Right lung (tissue), 10 donors: ENCODE measurements at places on chromosomes 1 and 21. TPM values are rescaled to one million over a fixed set of nuclear protein-coding genes. Genes with fewer than 3 reads are reported as not detected.

C2CD4D gene
- 0.87 TPM for polyA plus RNA-seq

SLC30A1 gene
- 16.4 TPM for polyA plus RNA-seq

KRTAP20-2 gene
- polyA plus RNA-seq, result not detected

POLR3GL gene
- polyA plus RNA-seq, result 42.3 TPM

PRPF38B gene
- polyA plus RNA-seq, result 96.1 TPM

VANGL2 gene
- polyA plus RNA-seq, result 37.2 TPM

ARHGEF2 gene
- 179 TPM for polyA plus RNA-seq

LDLRAD1 gene
- 0.67 TPM for polyA plus RNA-seq

DNA sequence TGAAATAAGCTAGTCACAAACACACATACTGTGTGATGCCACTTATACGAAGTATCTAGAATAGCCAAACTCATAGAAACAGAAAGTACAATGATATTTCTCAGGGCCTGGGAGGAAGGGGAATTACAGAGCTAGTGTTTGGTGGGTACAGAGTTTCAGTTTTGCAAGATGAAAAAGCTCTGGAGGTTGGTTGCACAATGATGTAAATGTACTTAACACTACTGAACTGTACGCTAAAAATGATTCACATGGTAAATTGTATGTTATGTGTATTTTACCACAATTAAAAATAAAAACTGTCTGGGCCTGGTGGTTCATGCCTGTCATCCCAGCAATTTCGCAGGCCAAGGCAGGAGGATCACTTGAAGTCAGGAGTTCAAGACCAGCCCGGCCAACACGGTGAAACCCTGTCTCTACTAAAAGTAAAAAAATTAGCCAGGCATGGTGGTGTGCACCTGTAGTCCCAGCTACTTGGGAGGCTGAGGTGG, 15.3 kb upstream of the FHAD1 start:
- no peak for DNase-seq

DNA sequence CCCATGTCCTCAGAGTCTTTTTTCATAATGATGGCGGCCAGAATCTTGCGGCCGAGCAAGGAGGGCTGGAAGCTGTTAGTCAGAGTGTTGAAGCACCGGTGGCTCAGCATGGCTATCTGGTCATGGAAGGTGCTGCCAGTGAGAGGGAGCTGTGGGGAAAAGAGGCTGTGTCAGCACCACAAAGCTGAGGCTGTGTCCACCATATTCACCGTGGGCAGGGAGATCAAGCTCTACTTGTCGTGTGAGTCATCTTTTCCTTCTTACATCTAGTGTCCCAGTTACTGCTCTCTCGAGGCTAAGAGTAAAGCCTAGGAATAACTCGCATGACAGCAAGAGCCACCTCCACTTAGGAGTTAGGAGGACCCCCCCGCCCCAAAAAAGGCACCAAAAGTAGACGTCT, 18.2 kb downstream of the ADAR start:
- DNase-seq, result no peak

GRCh38 chr1:110875216-110875731, 2.3 kb downstream of the CD53 start:
- no peak for DNase-seq

DNA sequence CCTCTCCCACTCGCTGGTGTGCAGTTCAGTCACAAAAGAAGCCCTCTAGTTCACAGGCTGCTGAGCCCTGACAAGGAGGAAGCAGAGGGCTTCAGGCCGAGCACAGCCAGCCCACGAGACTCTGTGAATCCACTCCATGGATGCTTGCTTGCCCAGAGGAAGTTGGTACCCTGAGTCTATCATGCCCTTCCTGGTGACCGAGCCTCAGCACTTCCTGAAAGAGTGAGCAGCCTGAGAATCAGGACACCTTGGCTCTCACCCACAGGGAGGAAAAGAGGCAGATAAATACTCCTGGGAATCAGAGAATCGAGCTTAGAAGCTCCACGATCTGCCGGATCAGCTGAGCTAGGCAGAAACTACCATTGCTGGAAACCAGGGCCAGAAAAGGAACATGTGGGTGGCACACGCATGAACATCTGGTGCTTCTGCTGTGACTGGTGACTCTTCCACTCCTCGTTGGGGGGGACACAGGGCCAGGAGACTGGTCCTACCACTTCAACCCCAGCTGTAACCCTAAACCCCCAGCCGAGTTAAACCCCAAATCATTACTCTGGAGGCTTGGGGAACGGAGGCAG, 376.3 kb upstream of the CAMK1G start:
- DNase-seq, result no peak

DNA sequence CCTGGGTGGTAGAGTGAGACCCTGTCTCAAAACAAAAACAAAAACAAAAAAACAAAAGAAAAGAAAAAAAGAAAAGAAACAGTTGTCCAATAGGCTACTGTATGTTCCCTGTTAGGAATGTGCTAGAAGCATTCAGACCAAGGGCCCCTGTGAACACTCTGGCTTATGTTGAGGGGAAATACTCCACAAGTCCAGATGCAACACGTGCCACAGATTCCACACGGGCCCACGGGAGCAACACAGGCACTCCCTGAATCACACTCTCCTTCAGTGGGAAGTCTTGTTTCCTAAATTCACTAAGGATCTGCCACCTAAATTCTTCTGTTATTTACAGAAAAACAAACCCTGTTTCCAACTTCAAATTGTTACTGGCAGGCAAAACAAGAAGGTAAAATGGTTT, 291.1 kb downstream of the PCP4 start:
- DNase-seq, result no peak

DNA sequence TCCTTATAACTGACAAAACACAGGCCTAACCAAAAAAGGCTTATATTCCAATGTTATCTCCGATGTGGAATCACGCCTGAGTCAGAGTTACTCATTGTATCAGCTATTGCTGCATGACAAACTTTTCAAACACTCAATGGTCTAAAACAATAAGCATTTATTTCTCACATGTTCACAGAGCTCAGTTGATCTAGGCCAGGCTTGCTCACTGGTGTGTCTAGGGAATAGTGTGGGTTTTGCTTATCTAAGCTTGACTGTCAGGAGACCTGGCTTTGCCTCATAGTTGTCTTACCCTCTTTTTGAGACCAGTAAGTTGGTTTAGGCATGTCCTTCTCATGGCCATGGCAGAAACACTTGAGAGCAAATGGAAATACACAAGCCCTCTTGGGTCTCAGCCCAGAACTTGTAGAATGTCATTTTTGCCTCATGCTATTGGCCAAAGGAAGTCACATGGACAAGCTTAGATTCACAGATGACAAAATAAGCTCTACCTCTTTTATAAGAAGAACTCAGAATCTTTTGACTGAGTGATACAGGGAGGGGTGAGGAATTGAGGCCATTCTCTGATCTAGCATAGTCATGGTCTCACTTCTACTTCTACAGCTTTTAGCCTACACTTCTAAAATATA, 130.8 kb downstream of the HMCN1 start:
- no peak for DNase-seq

GRCh38 chr21:35503671-35504070, 454.6 kb upstream of the RUNX1 start:
- no peak for DNase-seq

GRCh38 chr1:46621930-46622329, 5.3 kb upstream of the MOB3C start:
- no peak for DNase-seq

DNA sequence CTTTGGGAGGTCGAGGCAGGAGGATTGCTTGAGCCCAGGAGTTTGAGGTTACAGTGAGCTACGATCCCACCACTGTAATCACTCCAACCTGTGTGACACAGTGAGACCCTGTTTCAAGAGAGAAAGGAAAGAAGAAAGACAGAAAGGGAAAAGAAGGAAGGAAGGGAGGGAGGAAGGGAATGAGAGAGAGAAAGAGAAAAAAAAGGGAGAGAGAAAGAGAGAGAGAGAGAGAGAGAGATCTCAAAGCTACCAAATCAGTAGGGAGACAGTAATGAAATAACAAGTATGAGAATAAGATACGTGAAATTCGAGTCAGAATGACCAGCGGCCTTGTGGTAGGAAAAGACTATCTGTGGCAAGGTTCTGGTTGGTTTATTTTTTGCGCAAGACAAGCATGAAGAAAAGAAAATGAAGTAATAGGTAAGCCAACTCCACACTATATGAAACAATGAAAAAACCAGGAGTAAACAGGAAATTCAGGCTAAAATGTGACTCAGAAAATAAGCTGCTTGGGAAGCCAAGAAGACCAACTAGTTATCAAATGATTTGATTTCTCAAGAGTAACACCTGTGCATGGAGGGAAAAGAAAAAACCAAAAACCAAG, 8.9 kb downstream of the MTF1 start:
- DNase-seq, result peak; percentile 1

GRCh38 chr1:20530306-20530705, 22.1 kb upstream of the FAM43B start:
- no peak for DNase-seq

DNA sequence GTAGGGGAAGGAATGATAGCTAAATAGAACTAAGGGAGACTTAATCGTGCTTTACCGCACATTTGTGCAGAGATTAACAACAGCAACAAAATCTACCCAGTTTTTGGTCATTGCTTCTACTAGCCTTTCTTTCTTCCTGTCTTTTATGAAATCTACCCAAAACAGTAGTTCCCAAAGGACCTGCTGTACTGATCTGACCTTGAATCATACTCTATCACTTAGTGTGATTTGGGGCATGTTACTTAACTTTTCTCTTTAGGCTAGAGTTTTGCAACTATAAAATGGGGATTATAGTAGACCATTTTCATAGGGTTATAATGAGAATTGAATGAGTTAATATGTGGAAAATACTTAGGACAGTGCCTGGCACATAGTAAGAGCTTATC, 30.5 kb upstream of the MACF1 start:
- DNase-seq, result no peak

- no peak for DNase-seq
Observed at GRCh38 chr1:53552146-53552861, 93.1 kb downstream of the DMRTB1 start.

GRCh38 chr21:25895565-25896205, 160.9 kb downstream of the GABPA start:
- no peak for DNase-seq

- DNase-seq, result no peak
Observed at GRCh38 chr1:31570228-31570627, 6.1 kb upstream of the TINAGL1 start.

DNA sequence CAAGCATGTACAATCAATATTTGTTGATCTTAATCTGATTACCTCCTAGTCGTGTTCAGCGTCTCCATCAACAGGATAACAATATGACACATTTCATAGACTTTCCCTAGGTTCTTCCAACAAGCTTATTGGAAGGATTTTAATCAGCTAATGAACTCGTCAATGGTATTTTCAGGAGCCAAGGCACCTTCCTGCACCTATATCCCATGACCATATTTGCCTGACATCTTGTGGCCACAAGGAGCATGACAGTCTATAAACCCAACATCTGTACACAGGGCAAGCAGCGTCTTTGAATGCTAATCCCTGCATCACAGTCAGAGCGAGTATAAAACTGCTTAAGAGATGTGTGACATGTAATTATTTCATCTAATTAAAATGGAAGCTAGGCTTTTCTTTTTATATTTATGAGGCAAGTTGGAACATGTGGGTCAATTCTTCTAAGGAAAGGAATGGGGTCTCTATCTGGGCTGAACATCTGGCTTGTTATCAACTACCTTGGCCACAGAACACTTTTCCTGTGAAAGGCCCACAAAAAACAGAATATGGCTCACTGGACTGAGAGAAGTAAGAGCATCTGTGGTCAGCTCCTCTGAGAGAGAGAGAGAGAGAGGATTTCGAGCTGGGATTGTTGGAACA, 388.8 kb downstream of the NTNG1 start:
- DNase-seq, result peak; percentile 53

GRCh38 chr1:201023517-201023902, at the start of gene KIF21B:
TSS of gene KIF21B (minus strand) at chr1:201023714. CDS start at chr1:201023383, 331 bp downstream.
- DNase-seq, result peak; percentile 81

DNA sequence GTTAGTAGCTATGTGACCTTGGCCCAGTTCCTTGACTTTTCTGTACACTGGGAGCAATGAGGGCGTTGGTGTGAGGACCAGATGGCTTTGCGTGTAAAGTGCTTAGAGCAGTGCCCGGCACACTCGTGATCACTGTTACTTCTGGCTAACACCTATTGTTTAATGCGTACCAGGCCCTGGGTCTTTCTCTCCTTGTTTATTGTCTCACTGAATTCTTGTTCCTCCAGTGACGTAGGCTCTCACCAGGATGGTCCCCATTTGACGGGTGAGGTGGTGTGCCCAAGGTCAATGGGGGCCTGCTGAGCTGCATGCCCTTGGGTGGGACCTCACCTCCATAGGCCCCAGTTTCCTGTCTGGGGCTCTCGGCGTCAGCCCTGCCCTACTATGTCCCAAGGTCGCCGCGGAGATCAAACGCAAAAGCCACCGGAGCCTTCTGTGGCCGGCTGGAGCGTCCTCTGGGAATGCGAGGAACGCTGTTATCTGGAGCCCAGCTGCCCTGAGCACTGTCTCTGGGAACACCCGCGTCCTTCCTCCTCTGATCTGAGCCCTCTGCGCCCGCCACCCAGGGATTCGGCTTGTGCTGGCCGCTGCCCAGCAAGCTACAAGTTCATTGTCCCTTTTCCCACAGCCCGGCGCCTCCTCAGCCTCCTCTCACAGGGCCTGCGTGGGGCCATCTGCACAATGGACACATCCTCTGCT, 28.9 kb downstream of the ALPL start:
- DNase-seq, result no peak
